ENCODE measurements at places on chromosomes 16 and 17. TPM values are rescaled to one million over a fixed set of nuclear protein-coding genes. Genes with fewer than 3 reads are reported as not detected.

EME2 gene
- 9.6 TPM for total RNA-seq

C17orf50 gene
- total RNA-seq: not detected

PDIA2 gene
- 1.7 TPM for total RNA-seq

GLIS2 gene
- total RNA-seq: 7.6 TPM

TMED6 gene
- 0.76 TPM for total RNA-seq

CCL14 gene
- total RNA-seq: 2.9 TPM

KRTAP1-5 gene
- total RNA-seq: not detected

ENPP7 gene
- total RNA-seq: not detected

TOP2A gene
- 3.5 TPM for total RNA-seq

ETV4 gene
- 0.30 TPM for total RNA-seq

TBC1D26 gene
- total RNA-seq: not detected

CARD14 gene
- total RNA-seq: 0.19 TPM

KRT31 gene
- not detected for total RNA-seq

KCNJ12 gene
- 11.5 TPM for total RNA-seq

ABI3 gene
- total RNA-seq: 3.3 TPM

TPSB2 gene
- 6.7 TPM for total RNA-seq

PIMREG gene
- not detected for total RNA-seq

PRSS33 gene
- total RNA-seq: not detected

SHISA9 gene
- 0.22 TPM for total RNA-seq

RUNDC3A gene
- not detected for total RNA-seq

MT1E gene
- 111 TPM for total RNA-seq

DLX4 gene
- not detected for total RNA-seq
